ENCODE measurements at places on chromosomes 16 and 17.

- DNase-seq: peak; percentile 32
These were observed 221.2 kb downstream of the CDH13 start for GRCh38 chr16:82848013-82848412.

GRCh38 chr16:85353839-85354685 lies 241.8 kb upstream of the CIBAR2 start:
- DNase-seq: no peak

DNA sequence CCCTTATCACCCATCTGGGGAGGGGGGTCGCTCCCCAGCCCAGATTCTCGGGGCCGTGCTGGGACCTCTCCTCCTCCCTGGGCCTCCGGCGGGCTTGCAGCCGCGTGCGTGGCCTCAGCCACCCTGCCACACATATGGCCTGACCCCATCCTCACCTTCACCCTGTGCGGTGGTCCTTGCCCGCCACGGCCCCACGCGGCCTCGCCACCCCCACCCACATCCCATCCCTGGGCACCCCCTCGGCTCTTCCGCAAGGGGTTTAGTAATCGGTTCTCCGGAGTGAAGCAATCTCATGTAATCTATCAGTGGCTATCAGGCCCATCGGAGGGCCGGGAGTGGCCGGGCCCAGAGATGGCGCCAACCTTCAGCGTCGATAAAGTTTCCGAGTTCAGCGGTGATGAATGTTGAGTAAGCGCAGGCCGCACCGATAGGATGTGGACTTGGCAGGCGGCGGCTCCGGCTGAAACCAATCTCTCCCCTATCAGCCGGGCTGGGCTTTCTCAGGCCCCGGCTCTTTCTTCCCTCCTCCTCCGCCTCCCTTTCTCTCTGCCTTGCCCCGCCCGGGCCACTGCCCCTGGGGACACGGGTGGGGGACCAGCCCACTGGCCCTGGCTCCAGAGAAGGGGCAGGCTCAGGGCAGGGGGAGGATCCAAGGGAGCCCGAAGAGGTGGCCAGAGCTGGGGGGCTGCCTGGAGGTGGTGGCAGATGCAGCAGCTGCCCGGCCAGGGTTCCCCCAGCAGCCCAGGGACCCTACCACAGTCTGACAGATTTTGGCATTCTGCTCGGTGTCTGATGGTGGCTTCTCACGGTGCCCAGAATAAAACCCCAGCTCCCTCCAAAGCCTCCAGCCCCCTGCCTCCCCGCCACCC lies 20.8 kb downstream of the ZFPM1 start:
- DNase-seq: peak; percentile 85

DNA sequence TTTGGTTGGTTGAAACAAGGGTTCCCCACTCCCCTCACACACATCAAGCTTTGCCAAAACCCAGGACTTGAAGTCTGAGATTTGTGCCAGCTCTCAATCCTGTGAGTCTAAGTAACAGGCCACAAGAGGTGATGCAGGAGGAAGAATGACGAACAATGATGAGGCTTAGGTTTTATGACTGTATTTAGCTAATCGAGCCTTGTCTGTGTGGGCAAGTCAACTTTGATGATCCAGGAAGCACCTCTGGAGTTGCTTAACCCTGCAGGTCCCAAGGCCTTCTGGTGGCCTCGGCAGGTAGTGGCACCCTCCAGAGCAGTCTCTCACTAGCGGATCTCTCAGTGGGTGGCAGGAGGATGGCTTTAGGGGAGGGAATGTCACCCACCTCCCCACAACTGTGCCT lies 28.7 kb downstream of the CDK5RAP3 start:
- no peak for DNase-seq

- DNase-seq: no peak
These were observed 241.4 kb upstream of the IRX5 start for GRCh38 chr16:54689072-54689865.

GRCh38 chr17:63426917-63427308 lies 19.2 kb downstream of the CYB561 start:
- no peak for DNase-seq

GRCh38 chr17:77569846-77570564 lies 388.5 kb upstream of the TNRC6C start:
- DNase-seq: no peak

DNA sequence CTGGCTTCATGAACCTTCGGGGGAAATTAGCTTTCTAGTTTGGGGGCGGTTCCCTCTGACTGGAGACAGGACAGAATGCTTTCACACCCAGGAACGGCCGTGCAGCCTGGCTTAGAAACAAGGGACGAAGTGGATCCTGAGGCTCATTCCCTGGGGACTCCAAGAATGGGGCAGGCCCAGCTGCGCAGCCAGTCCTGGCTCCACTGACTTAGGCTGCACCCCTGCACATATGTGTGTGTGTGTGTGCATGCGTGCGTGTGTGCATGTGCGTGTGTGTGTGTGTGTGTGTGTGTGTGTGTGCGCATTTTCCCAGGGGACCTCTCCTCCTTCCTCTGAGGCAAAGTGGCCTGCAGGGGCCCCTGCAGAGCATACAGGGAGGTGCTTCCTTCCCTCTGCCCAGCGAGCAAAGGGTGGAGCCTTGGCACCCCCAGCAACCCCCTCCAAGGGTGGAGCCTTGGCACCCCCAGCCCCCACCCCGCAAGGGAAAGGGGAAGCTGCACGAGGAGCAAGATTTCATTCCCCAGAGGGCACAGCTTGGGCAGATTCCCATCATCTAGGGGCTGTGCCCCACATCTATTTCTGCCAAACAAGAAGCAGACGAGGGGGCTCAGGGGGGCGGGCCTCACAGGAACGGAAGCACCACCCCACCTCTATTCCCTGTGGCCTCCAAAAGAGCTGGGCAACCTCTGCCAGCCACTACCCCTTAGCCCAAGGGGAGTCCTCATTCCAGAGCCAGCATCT lies 97.6 kb upstream of the CBX4 start:
- no peak for DNase-seq

DNA sequence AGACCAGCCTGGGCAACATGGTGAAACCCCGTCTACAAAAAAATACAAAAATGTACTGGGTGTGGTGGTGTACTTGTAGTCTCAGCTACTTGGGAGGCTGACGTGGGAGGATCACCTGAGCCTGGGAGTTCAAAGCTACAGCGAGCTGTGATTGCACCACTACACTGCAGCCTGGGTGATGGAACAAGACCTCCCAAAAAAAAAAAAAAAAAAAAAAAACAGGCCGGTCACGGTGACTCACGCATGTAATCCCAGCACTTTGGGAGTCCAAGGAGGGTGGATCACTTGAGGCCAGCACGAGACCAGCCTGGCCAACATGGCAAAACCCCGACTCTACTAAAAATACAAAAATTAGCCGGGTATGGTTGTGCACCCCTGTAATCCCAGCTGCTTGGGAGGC lies 12.7 kb upstream of the APPBP2 start:
- no peak for DNase-seq

- no peak for DNase-seq
These were observed 41.3 kb downstream of the COX4I1 start for GRCh38 chr16:85840801-85841200.

DNA sequence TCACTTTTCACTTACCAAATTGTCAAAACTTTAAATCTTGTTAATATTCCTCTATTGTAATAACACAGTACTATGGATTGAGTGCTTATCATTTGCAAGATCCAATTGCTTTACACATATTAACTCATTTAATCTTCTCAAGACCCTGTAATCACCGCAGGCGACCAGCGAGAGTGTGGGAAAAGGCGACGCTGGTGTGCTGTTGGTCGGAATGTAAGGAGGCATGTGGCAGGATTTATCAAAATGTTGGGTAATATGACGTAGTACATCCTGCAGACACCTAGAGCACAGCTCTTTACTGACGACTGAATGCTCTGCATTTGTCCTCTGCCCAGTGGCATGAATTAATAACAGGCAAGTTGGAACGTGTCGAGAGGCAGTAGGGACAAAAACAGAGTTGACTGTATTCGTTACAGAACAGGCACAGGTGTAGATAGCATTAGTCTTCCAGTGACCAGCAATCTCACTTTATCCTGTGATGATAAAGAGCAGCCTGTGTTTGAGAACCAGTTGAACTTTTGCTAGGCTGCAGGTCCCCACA lies 80.3 kb downstream of the TNRC6C start:
- DNase-seq: no peak

DNA sequence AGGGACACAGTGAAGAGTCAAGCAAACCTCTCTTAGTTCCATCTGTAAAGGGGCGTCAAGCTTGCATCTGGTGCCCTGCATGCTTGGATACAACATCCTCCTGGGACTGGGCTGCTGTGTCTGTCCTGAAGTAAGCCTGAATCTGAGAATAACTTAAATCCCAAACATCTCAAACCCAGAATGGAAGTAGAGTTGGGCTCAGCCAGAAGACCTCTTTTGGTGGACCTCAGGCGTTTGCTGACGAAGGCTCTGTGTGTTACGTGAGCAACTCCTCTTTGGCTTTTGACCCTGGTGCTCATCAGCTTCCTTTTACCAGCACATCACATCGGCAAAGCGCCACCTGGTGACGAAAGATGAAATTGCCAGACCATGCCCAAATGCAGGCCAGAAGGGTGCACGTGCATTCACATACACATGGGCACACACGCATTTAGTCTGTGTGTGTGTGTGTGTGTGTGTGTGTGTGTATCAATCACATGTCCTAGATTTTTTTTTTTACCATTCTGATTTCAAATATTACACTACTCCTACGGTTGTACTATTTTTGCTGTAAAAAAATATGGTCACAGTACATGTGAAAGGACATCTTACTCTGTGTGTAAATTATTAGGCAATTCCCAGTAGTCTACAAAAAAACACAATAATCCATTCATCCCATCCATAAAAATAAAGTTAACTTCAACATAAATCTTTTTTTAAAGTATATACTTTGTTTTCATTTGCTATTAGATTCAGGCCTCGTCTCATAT lies 41.1 kb upstream of the FOXJ1 start:
- DNase-seq: peak; percentile 93

GRCh38 chr16:69031877-69032301 lies 73.6 kb upstream of the HAS3 start:
- no peak for DNase-seq

DNA sequence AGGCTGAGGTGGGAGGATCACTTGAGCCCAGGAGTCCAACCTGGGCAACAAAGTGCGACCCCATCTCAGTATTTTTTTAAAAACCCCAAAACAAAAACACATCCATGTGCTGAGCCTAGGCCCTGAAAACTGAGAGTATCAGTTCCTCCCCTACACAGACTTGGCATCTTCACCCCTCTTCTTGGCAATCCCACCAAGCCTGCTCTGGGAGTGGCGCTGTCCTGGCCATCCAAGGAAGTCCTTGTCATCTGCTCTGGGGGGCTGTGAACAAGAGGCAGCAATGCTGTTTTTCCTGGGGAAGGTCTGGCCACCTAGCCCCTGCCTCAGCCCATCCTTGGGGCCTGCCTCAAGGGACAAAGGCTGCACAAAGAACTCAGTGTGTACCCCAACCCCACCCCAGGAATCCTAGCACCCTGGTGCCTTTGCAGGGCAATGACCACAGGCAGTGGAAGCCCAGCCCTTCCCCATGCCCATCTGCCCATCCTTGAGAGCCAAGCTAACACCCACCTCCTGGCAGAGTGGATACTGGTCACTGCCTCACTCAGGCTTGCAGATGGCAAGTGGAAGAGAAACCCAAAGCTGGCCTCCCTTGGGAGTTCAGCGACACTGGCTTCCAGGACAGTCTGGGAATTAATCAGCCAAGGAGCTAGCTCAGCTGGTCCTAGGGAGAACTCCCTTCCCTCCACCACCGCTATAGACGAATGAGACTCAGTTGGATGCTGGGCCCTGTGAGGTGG lies 14.8 kb upstream of the GFOD2 start:
- no peak for DNase-seq

- DNase-seq: peak; percentile 41
These were observed 94.2 kb downstream of the NTN1 start for GRCh38 chr17:9115214-9116191.

DNA sequence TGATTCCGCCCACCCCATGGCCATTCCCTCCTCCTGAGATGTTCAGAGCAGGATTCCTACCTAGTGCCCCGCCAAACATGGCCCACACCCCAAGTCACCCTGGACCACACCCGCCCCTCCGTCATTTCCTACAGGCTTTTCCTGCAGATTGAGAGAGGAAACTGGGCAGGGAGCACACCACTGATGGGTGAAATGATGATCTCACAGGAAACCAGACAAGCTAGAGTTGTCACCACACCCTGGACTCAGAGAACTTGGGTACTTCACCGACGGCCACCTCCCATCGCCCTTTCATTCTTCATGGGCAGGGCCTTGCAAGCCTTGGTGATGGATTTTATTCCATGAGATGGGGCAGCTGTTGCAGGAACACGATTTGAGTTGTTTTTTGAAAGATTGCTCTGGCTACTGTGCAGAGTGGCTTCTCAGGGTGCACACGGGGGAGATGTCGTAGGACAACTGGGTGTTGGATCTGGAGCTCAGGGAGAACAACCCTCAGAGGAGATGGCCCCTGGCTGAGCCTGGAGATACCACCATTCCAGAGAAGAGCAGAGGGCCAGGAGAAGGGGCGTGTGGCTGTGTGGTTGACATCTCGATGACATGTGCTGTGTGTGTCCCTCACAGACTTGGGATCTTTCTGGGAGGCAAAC lies 7.4 kb upstream of the B9D1 start:
- no peak for DNase-seq

GRCh38 chr17:47305302-47305923 lies 18.3 kb upstream of the EFCAB13 start:
- peak; percentile 96 for DNase-seq

DNA sequence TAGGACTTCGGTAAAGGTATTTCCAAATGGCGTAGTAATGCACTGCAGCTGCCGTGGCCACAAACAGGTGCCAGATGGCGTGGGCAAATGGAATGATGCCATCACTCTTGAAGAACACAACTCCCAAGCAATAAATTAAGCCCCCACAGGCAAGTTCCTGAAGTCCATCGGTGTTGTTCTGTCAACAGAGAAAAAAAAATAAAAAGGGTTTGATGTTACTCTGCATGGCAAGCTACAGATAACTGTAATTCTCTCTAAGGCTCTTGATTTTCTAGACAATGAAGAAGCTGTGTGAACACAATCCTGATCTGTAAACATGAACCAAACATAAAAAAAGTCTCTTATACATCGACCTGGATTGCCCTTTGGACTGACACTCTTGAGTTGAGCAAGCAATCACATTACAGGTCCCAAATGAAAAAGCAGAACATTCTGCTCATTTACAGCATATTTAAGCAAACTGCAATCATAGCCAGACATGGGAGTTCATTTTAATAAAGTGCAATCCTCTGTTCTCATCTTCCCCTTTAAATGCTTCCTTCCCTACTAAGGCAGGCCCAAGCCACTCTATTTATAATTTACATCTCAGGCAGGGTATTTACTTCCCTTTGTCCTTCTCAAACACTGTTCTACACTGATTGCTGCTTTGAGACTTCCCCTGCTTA lies 27.1 kb downstream of the MMD start:
- DNase-seq: no peak
